ENCODE measurements at places on chromosomes 13 and 19. TPM values are rescaled to one million over a fixed set of nuclear protein-coding genes. Genes with fewer than 3 reads are reported as not detected.

The RFXAP gene
- total RNA-seq, result 8.7 TPM

DNA sequence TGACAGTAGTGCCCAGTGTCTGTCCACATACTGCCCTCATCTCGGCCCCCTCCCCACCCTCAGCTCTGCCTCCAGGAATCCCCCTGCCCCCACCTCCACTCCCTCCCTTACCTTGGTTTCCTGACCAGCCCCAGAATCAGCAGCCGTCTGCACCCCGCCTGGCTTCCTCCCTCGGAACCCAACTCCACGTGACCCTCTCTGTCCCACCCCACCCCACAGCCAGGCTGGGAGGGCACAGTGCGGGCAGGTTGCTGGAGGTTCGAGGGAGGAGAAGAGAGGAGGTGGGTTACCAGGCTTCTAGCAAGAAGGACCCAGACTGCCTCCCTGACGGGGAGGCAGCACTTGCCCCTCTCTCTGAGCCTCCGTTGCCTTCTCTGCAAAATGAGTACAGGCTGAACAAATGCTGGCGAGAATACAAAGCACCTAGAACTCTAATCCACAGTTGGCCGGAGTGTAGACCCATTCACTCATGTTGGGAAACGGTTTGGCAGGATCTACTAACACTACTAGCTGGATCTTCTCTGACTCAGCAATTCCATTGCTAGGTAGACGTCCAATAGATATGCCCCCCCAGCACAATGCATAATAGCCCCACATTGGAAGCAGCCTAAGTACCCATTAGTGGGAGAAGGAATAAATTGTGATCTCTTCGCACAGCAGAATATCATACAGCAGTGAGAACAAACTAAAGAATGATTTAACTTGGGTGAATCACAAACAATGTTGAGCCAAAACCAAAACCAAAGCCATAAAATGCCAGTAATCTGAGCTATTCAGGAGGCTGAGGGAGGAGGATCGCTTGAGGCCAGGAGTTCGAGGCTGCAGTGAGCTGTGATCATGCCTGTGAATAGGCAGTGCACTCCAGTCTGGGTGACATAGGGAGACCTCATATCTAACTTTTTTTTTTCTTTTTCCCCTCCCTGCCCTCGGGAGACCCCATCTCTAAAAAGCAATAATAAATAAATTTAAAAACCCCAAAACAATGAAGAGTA is at the start of gene RASAL3:
Gene RASAL3, minus strand, starts transcription at position 151 of the 992 bp plus-strand sequence. CDS start 186 bp downstream, outside the sequence.
- no peak for DNase-seq

DNA sequence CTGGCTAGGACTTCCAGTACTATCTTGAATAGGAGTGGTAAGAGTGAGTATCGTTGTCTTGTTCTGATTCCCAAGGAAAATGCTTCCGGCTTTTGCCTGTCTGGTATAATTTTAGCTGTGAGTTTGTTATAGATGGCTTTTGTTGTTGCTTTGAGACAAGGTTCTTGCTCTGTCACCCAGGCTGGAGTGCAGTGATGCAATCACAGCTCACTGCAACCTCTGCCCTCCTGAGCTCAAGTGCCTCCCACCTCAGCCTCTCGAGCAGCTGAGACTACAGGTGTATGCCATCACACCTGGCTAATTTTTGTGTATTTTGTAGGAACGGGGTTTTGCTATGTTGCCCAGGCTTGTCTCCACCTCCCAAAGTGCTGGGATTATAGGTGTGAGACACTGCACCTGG is 6.1 kb upstream of the ZNF543 start:
- DNase-seq, result no peak

DNA sequence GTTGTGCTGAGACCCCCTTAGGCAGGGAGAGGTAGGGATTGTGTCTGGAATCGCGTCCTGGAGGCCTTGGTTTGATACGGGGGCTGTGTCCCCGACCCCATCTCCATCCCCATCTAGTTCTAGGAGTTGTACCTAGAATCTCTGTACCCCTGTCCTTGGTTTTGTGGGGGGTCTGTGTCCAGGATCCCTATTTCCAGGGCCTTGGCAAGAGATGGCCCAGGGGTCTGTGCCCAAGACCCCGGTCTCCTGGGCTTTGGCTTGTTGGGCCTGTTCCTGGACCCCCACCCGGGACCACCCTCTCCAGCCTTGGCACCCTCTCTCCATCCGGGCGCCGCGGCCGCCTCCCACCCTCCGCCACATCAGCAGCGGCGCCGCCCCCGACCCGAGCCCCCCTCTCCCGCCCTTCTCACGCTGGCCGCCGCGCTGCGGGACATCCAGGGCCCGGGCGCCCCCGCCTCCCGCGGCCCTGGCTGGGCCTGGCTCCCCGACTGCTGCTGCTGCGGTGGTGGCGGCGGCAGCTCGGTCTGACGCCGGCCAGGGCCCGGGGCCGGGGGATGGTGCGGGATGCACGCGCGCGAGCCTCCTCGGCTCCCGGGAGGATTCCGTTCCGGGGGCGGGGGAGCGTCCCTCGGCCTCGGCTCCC is at the start of gene NUMBL:
Gene NUMBL, minus strand, starts transcription at position 602 of the 643 bp plus-strand sequence. Its CDS starts 168 bp downstream, at position 434.
- DNase-seq, result no peak

DNA sequence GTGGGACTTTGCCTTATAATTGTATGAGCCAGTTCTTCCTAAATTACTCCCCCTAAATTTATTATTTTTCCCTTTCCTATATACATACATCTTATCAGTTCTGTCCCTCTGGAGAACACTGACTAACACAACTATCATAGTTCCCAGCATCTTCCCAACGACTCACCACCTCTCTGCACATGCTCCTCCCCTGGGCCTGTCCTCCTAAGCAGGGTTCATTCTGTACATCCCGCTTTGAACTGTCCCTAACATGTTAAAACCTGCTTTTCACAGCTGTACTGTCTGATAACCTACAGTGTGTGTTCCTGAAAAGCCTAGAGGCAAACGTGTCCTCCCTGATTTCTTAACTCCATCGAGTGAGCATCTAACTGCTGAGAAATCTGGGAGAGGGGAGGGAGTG is 141.7 kb downstream of the EFNB2 start:
- DNase-seq, result no peak

DNA sequence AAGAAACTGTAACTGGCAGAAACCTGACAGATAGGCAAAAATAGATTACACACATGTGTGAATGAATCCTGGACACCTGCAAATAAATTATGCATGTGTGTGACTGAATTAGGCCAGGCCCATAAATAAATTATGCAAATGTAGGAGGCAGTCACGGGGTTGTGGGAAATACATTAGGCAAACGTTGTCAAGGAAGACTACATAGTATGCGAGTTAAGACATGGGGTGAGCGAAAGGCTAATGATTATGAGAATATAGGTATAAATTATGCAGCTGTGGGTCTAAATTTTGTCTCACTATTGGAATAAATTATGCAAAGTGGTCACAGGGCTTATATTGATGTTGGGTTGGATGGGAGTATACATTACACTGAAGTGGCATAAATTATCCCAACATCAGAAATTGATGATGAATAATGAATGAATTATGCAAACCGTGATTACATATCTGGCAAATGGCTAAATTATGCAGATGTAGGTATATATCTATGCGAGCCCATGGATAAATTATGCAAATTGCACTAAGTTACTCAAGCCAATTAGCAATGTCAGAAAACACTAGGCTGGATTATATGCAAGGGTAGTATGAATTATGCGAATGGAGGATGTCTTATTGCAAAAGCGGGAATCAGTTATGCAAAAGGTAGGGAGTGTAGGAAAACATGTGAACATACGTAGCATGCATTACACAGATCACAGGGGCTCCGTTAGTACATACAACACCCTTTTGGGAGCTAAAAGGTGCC is 6.8 kb downstream of the SLC8A2 start:
- no peak for DNase-seq

- no peak for DNase-seq
Observed at GRCh38 chr19:4730740-4731171, 7.1 kb upstream of the DPP9 start.

The DKKL1 gene
- total RNA-seq, result not detected

DNA sequence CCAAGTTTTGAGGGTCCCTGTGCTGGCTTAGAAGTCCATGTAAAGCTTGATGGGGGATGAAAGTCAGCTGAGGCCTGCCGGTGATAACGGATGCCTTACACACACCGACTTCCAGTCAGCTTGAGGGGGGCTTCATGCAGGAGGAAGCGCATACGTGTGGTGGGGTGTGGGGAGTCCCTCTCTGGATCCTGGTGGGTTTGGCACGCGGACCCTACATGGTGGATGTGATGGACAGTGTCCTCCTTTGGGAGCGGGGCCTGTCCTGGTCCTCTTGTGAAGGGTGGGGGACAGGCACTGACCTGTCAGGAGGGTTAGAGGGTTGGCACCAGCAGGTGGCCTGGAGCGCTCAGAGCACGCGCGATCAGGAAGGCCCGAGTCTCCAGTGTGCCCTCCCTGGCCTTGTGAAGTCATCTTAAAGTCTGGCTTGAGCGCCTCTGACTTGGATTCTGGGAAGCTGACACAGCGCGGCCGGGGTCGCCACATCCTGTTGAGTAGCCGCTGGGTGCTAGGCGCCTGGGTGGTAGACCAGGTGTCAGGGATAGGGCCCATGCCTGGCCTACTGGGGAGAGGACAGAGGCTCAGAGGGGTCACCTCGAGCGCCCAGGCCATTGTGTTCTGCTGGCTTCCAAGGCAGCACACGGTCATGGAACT is 2.9 kb downstream of the DAZAP1 start:
- no peak for DNase-seq

GRCh38 chr19:7063339-7063738 is 4.9 kb upstream of the MBD3L3 start:
- DNase-seq, result no peak

The RFPL4AL1 gene
- total RNA-seq, result not detected

DNA sequence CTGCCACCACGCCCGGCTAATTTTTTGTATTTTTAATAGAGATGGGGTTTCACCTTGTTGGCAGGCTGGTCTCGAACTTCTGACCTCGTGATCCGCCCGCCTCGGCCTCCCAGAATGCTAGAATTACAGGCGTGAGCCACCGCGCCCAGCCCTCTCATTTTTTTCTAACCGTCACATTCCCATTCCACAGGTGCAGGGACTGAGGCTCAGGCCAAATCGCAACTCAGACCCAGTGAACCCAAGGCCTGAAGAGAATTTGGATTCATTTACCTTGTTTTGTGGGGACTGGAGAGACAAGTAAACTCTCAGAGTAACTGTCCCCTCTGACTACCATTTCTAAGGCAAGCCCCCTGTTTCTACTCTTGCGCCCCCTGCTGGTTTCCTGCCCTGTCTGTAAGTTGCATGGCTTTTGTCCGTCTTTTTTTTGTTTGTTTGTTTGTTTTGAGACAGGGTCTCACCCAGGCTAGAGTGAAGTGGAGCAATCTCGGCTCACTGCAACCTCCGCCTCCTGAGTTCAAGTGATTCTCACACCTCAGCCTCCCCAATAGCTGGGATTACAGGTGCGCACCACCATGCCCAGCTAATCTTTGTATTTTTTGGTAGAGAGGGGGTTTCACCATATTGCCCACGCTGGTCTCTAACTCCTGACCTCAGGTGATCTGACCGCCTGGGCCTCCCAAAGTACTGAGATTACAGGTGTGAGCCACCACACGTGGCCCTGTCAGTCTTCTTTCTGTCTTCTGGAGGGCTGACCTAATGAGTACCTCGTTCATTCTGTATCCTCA is 2.3 kb upstream of the STRN4 start:
- peak; percentile 61 for DNase-seq

The TMEM221 gene
- 0.37 TPM for total RNA-seq

GRCh38 chr19:2969104-2969504 is 8.3 kb upstream of the TLE6 start:
- DNase-seq, result no peak

GRCh38 chr13:98557937-98558792 is 18.7 kb downstream of the STK24 start:
- no peak for DNase-seq

The RINL gene
- 1.9 TPM for total RNA-seq

GRCh38 chr13:30457306-30457891 is 8.3 kb downstream of the HMGB1 start:
- DNase-seq, result no peak

The PTGER1 gene
- total RNA-seq, result 0.74 TPM

DNA sequence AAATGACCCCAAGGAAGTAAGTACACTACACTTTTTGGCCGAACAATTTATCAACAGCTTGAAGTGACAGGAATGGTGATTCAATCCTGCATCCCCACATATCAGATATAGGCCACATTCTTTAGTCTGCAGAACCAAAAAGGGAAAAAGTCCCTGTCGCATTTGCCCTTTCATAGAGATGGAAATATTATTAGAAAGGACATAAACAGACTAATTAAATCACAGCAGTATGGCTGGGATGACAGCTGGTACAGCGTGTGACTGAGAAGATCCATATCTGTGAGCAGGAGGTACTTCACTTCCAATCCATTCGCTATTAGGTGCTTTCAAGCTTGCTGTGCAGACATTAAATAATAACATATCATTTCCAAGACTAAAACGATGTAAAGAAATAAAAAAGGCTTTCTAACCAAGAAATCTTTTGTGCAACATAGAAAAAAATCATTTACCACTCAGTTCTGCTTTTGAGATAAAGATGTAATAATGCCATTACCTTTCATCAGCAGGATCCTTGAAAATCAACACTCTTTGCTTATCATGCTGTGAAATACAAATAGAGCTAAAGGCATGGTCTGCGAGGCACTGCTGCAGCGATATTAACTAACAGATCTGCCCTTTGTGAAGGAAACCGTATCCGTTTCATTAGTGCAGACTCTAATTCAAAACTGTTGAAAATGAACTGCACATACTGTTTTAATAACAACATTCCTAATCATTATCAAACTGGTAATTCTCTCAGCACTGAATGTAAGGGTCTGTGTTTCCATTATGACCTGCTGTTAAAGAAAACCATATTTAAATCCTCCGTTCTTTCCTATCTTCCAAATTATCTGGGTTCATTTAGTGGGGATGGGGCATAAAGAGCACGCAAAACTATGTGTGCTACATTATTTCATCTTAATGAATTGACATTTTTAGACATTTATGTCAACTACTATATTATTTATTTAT is 245.6 kb downstream of the DACH1 start:
- no peak for DNase-seq

DNA sequence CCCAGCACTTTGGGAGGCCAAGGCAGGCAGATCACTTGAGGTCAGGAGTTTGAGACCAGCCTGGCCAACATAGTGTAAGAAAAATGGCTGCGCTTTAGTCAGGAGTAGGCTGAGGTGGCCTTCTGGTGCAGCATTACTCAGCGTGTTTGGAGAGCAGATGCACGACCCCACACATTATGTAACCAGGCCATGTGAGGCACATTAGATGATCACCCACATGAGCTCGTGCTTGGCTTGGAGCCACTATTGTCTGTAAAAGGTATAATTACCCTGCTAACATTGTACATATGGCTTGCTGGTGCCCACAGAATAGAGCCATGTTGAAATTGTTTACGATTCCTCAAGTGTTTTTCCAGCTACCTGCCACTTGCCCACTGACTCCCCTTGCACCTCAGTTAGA is 24.0 kb upstream of the SCEL start:
- DNase-seq, result no peak

DNA sequence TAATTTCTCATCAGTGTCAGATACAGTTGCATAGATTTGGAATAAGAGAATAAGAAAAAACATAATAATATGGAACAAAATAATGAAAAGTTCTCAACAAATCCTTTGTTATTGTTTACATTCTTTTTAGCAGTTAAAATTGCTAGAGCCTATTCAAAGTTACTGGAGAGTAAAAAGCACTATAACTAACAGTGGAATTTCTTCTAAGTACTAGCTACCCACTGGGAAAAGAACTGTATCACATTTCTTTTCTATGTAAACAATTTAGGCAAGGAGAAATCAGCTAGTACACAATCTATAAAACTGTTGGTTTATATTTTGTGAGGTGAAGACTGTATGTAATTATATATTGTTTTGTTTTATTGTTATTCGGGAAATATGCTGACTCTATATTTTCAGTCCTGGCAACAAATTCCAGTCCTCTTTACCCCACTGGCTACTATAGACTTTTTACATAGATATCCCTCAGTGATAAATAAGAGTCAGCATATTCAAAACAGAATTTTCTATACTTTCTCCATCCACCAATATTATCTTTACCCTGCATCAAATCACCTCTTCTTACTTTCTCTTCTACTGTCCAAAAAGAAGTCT is 222.0 kb downstream of the PCDH9 start:
- DNase-seq, result no peak
